ENCODE measurements at places on chromosomes 11 and 22.

GRCh38 chr11:73229896-73230875 lies 12.1 kb downstream of the P2RY2 start:
- DNase-seq, result no peak

- DNase-seq, result no peak
Measured at GRCh38 chr11:95429376-95429907, 198.4 kb upstream of the SESN3 start.

GRCh38 chr11:2564008-2564530 lies 119.3 kb downstream of the KCNQ1 start:
- no peak for DNase-seq

- DNase-seq, result peak; percentile 85
Measured at GRCh38 chr11:62728171-62728988, at the start of gene TTC9C. TSS of gene TTC9C (plus strand) at chr11:62728486. CDS start at chr11:62728849, 363 bp downstream.

DNA sequence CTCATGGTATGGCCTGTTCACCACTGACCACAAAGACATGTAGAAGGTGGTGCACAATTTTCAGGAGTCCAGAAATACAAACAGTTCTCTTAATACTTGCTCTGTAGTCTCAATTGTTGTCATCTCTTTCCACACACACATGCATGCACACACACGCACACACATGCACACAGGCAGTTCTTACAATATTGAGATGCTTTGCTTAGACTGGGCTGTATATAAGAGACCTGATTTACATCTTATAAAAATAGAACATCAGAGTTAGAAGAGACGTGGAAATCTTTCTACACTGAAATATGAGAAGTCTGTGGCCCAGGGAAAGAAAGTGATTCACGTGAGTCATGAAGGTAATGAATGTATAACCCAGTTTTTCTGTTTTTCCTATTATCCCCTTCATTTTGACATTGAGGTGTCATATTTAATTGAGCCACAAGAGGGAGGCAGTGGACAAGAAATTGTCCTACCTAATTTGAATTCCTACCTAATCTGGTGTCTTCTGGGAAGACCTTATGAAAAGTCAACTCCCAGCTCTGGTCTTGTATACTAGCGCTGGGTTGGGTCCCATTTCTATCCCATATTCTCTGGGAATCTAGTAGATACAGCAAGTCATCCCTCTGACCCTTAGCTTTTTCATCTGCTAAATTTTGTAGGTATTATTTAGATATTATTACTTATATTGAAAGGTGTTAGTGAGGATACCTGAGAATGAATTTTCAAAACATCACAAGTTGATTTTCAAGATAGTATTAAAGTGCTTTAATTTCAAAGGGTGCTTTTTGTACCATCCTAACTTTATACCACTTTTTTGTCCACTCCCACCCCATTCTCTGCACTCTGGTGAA lies 14.9 kb upstream of the MS4A4A start:
- no peak for DNase-seq

DNA sequence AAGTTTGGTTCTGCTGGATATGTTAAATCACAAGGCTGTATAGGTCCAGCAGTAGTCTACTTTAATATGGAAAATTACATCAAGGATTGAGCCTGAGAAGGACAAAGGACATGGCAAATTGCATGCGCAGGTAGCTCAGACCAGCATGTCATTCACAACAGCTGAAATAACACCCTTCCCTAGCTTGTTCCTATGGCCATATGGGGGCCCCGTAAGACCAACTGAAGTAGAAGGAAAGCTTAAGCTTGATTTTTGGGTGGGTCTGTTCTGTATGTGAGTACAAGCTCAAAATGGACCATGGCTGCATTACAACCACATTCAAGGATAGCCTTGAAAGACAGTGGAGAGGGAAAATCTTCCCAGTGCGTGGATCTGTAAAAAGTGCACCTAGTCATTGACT lies 20.6 kb upstream of the PDE3B start:
- no peak for DNase-seq

GRCh38 chr11:120893440-120894201 lies 130.3 kb upstream of the TBCEL start:
- no peak for DNase-seq

- no peak for DNase-seq
Measured at GRCh38 chr11:26951809-26952515, 42.0 kb upstream of the FIBIN start.

DNA sequence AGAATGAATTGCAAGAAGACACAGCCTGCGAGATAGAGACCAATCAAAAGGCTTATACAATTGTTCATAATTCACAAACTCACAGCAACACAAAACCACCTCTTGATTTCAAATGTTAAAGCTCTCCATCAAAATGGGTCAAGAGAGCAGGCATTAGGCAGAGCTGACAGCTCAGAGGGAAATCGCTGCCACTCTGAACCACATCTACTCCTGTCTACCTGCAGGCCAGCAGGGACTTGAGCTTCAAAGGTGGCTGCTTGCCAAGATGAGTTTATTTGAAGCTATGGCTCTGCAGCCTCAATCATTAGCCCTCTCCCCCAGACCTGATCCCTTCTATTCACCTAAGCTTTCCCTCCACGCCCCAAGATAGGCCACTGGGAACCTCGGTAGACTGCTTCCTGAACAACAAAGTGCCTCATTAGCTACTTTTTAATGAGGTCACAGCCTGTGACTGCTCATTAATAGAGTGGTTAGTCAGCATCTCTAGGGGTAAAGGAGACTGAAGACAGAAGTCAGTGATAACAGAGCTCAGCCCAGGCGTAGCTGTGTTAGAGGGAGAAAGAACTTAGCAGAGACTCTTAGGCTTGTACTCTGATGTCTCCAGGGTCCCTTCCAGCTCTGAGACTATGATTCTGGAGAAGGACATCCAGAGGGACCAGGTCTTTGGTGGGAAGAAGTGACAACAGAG lies 21.2 kb upstream of the OR10A5 start:
- DNase-seq, result no peak

DNA sequence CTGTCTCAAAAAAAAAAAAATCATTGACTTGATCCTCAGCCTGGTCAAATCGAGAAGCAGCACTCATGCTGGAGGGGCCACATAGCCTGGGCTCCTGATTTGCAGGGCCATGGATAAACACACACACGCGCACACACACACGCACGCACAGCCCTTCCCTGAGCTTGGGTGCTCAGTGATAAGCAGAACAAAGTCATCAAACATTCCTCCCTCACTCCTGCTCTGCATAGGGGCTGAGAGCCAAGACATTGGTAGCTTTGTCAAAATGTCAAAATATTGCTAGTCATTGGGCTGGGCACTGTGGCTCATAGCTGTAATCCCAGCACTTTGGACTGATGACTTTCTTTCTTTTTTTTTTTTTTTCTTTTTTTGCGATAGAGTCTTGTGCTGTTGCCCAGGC lies 34.0 kb upstream of the A4GALT start:
- no peak for DNase-seq

GRCh38 chr11:69822676-69823494 lies 3.7 kb upstream of the FGF3 start:
- DNase-seq, result no peak

DNA sequence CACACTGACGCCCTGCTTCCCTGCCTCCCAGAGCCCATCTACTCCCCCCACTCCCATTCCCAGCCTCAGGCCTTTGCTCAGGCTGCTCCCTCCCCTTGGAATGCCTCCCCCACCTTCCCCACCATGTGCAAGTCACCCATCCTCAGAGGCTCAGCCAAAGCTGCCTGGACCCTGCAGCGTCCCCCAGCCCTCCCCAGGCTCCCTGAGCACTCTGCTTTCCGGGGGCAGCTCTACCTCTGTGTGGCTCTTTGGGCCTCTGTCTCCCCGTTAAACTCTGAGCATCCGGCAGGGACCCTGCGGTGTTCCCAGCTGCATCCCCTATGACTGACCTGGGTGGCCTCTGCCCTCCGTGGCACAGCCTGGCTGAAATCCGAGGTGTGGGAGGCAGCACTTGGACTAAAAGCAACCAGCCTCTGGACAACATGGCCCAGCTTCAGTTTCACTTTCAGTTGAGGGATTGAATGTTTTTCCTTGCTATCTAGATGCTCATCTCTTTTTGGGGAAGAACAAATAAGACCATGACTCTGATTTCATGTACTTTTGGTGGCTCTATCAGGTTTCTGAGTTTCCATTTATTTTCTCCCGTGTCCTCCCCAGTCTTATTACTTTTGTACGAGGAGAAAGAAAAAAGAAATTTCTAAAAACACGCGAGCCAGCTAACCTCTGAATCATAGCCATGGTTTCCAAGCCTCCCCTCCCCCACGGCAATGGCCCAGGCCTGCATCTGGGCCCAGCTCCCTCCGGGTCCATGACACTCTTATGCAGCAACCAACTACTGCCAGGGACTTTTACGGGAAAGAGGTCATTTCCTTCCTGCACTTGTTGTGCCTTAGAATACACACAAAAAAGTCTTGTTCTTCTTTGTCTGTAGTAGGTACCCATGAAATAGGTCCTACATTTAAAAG lies 3.8 kb downstream of the APOL3 start:
- DNase-seq, result peak; percentile 79

- DNase-seq, result no peak
Measured at GRCh38 chr22:23248583-23248982, 68.3 kb downstream of the BCR start.

GRCh38 chr11:63558459-63559157 lies 4.6 kb downstream of the PLAAT2 start:
- DNase-seq, result no peak

Measured in hypothalamus (tissue), 51 donors.